ENCODE measurements at places on chromosomes 6 and 20.
A peak's percentile ranks its signal among the peaks of the same experiment; 100 is the strongest.

GRCh38 chr20:45834797-45835161 lies 1.2 kb downstream of the SNX21 start:
- no peak for DNase-seq

DNA sequence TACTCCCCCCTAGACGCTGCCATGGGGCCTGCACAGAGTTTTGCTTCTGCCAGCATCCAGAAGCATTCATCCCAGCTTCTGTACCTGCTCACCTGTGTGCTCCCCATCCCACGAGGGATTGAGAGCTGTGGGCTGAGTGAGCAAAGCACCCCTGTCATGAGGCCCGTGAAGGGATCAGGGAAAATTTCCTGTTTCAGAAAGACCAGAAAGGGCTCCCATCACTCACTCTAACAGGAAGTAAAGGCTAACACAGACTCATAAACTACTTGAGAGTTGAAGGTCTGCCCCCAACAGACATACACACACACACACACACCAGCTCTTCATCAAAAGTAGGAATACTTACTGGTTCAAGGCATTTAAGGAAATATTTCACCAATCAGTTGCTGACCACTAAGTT lies 256.5 kb upstream of the NT5E start:
- no peak for DNase-seq

DNA sequence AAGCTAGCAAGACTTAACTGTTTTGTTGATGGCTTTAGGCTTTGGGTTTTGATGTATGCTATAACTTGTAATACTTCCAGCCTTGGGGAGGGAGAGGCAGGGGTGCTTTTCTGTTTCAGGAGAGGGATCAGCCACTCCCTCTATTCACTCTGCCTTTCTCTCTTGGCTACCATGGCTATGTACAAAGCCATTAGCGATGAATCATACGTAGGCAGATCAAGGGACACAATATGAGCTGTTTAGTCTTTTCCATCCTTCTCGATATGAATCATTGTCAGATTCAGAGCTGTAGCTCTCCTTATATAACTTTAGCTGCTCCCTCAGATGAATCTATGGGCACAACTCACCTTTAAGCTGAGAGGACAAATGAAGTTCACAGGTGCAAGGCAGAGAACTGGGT lies 230.6 kb downstream of the TSHZ2 start:
- DNase-seq: no peak

DNA sequence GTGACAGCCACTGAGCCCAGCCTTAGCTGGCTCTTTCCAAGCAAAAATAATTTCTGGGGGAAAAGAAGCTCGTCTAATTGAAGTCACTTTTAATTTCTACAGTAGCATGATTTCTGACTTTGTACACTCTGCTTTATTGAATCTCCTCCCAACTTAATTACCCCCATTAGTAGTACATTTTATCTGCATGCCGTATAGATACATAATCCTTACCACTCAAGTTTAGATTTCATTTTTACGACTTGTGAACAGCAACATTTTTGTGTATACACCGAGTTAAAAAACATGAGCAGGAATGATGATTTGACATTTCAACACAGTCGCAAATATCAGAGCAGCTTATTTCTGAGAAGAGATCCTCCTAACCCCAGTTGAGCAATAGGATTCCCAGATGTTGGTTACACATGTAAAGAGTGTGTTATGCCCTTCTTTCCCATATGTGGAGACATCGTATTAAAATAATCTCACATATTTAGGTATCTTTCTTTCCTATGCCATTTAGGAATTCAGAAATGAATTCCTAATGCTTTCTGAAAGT lies 127.3 kb upstream of the MTHFD1L start:
- no peak for DNase-seq

DNA sequence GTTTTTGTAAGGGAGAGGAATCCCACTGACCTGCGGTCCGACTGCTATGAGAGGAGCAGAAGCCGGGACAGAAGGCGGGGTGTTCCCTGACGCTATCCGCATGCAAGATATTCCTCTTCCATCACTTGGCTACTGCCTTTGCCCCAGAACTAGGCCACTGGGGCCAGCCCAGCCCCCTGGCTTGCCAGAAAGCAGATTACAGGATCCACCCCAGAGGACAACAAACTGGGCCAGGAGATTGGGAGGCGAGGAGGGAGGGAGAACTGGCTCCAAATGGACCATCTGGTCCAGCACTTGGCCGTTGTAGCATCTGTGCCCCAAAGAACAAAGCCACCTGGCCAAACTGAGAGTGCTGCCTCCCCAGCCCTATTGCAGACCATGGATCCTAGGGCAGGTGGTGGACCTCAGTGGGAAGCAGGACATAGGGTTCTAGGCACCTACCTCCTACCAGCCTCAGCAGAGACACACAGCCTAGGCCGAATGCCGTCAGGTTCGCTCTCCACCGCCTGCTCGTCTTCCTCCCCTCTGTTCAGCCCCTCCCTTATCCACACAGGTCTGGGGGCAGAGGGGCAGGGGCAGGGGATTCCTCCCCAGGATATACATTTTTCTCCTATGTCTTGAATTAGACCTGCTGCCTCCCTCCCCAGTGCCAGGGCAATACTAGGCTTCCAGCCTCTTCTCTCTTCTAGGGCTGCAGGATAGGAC lies 4.0 kb downstream of the MDGA1 start:
- no peak for DNase-seq

- DNase-seq: peak; percentile 71
Observed at GRCh38 chr6:74964871-74965441, 240.9 kb downstream of the COL12A1 start.

- no peak for DNase-seq
Observed at GRCh38 chr6:154202339-154202738, 154.3 kb downstream of the IPCEF1 start.

- no peak for DNase-seq
Observed at GRCh38 chr6:128172752-128173682, 272.2 kb upstream of the THEMIS start.

GRCh38 chr6:132368916-132369481 lies 32.3 kb downstream of the MOXD1 start:
- no peak for DNase-seq

All from endodermal cell (in vitro differentiated cells).